ENCODE measurements at places on chromosomes 16 and 17.

DNA sequence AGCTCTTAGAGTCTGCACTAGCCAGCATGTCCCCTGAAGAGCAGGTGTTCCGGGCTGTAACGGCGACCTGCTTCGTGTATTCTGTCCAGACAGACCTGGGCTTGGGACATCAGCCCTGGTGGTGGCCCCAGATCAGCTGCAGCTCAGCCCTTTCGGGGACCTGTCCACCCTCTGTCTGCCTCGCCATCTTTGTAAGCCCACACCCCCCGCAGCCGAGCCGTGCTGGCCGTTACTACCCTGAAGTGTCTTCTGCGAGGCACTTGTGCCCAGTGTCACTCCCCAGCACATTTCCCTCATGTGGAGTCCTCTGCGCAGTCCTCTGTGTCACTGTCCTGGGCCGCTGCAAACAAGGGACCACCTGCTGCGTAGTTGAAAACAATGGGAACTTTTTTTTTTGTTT is 10.4 kb downstream of the CARD14 start:
- no peak for DNase-seq

DNA sequence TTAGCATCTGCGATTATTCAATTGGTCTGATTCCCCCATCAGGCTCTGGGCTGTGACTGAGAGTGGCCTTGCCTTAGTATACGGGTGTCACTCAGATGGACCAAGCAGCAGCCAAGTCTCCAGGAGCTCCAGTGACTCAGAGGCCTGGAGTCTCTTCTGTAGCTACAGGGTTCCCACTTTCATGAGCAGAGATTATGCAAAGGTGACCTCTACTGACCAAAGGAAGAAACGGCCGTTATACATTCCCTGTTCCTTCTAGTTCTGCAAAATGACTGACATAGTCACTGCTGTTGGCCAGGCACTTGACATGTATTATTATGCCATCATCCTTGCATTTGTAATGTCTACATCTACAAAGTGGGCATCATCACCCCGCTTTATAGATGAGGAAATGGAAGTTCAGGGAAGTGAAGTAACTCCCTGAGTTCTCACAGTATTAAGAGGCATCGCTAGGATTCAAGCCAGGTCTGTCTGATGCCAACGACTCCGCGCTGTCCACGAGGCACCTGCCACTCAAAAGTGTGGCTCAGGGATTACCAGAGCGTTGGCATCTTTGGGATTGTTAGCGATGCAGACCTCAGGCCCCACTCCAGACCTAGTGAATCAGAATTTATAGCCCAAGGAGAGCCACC is 23.3 kb downstream of the SLC38A7 start:
- no peak for DNase-seq

DNA sequence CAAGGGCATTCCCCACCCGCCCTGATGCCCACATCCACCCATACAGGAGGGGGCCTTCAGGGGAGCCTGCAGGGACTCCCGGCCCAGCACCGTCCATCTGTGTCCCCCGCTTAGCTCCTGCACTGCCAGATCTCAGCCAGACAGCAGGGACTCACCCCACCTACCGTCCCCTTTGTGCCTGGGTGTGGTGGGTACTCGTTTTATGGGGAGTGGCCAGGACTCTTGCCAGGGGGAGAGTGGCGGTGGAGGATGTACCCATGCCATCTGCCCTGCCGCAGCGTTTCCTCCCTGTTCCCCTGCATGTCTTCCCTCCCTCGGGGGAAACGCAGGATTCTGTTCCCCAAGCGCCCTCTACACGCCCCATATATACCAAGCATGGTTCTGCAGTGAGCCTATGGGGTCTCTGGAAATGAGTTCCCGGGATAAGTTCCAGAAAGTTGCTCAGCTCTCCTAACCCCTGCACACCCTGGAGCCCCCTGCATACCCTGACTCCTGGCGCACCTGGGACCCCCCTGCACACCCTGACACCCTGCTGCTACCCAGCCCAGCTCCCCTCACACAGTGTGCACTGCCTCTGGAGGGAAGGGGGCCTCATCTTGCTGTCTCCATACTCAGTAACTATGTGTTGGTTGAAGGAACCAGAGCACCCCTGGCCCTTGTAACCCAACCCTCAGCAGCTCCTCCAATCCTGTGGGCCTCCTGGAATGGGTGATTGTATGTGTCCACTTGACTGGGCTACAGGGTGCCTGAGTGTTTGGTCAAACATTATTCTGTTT is 4.2 kb upstream of the MAFG start:
- no peak for DNase-seq

DNA sequence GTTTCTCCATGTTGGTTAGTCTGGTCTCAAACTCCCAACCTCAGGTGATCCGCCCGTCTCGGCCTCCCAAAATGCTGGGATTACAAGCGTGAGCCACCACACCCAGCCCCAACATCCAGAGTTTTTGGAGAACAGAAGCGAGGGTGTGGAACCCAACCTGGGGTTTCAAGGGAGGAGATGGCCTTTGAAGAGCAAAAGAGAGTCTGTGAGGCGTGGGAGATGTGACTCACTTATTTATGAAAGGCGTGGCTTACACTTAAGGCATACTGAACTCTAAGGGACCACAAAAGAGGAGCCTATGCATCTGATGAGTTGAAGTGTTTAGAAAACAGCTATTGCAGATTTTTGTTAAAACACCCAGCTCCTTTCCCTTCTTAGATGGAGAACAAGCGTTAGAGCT is 18.9 kb downstream of the ARSG start:
- no peak for DNase-seq

- no peak for DNase-seq
Measured at GRCh38 chr17:76641501-76641900, 2.1 kb downstream of the ST6GALNAC1 start.

DNA sequence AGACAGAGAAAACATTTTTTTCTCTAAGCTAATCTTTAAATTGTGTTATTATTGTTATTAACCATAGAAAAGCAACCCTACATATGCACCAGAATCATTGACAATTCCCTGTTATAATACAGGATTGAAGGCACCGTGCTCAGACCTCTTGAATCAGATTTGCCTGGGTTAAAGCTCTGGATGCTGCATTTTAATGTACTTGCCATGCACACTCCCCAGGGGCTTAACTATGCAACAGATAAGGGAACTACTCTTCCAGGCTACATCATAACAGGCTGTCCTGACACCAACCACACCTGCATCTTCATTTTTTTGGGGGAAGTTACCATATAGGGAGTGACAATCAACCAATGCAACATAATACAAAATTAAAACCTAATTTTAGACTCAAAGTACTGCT is 1187.6 kb upstream of the CDH8 start:
- DNase-seq, result no peak

- DNase-seq, result no peak
Measured at GRCh38 chr16:20072874-20073202, 852 bp downstream of the GPR139 start.

DNA sequence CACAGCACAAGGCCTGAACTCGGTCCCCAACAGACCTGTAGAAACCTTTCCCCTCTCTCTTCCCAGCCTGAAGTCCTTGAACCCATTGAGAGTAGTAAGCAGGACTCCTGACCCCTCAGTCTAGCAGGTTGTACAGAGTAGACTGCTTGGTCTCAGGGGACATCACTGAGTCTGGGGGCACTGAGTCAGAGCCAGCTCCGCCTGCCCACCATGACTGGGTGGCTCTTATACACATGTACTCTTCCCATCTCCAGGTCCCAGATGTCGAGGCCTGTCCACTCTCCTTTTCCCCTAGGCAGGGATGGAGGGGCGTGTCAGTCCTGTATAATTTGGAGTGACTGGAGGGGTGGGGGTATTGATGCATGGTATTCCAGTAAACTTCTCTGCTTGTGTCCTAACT is 23.5 kb downstream of the LIG3 start:
- DNase-seq, result no peak

DNA sequence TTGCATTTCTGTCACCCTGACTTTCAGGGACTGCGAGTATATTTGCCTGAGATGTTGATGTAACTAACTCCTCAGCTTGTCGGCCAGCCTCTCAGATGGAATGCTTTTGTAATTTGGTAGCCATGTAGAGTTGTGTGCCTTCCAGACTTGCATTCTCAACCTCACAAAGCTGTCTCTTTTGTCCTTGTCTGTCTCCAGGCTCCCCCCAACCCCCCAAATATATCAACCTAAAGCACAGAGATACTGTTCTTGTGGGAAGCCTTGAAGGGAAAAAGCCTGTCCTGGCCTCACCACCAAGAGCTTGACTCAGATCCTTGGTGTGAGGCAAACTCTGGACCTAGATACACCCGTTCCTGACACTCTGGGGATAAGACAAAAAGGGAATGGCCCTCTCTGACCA is 18.4 kb downstream of the SAP30BP start:
- DNase-seq, result no peak

DNA sequence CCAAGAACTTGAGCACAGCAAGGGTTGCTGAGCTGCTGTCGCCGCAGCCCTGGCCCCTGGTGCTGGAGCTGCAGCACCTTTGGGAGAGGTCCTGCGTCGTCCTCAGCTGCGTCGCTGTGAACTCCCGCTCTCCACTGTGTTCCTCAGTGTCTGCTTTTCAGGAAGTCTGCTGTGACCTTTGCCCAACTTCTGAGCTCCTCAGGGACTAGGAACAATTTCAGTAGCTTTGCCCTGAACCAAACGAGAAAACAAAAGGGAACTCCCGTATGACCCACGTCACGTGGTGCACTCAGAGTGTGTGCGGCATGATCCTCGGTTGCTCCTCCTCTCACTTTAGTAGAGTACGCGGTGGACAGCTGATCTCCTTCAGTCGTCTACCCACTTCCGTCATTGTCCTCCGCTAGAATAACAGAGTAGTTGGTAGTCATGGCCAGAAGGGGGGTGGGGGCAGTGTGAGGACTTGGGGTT is 44.2 kb downstream of the WDR45B start:
- DNase-seq, result peak; percentile 78

- DNase-seq, result no peak
Measured at GRCh38 chr17:53088481-53088880, 734.2 kb upstream of the KIF2B start.

- DNase-seq, result no peak
Measured at GRCh38 chr17:50871364-50871763, 5.2 kb upstream of the TOB1 start.

DNA sequence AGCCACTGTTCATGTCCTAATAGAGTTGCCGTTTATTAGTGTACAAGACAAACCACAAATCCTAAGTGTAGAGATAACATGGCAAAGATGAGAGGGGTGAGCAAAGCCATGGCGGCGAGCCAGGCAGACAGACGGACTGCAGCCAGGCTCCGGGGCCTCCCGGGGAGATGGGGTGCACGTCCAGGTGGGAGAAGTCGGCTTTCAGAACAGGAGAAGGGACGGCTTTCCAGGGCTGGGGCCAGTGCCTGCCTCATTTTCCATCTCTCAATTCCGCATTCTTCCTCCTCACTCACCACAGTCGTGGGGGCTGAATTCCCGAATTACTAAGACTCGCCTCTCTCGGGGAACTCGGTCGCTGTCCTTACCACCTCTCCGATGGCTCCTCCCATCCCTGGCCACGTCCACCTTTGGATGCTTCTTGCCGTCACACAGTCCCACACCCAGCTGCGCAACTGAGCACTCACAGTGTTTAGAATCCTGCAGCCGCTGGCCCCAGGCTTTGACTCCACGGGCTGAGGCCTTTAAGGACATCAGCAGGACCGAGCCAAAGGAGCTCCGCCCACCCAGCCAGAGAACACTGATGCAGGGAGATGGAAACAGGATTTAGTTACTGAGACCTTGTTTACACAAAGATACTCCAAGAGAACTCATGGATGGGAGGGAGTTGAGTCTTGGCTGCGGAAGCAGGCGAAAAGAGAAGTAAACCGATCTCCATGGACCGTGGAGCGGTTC is 59.7 kb downstream of the RNF112 start:
- DNase-seq, result no peak
